ENCODE measurements at places on chromosomes 7 and 10.

GRCh38 chr7:159191236-159191635 lies 46.6 kb upstream of the VIPR2 start:
- no peak for DNase-seq

- DNase-seq, result no peak
These were observed 29.4 kb downstream of the NUDT1 start for GRCh38 chr7:2271273-2272026.

GRCh38 chr7:137120690-137121089 lies 222.8 kb downstream of the PTN start:
- no peak for DNase-seq

- no peak for DNase-seq
These were observed 42.4 kb downstream of the TBATA start for GRCh38 chr10:70742537-70743429.

GRCh38 chr7:25849500-25850184 lies 302.4 kb upstream of the NFE2L3 start:
- no peak for DNase-seq

- DNase-seq, result no peak
These were observed 152.5 kb upstream of the TNS3 start for GRCh38 chr7:47734287-47734948.

DNA sequence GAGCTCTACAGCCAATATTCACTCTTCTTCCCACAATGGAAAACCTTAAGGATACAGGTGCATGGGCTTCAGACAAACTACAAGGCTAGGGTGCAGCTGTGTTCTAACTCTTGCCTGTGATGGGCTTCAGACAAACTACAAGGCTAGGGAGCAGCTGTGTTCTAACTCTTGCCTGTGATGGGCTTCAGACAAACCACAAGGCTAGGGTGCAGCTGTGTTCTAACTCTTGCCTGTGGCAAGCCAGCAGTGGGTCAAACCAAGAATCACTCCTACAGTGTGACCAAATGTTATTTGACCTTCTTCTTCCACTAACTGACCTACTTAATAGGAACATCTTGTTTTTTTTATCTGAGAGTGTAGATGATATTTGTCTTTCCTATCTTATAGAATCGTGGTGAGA lies 7.4 kb downstream of the SORCS1 start:
- no peak for DNase-seq
